ENCODE measurements at places on chromosomes 1 and 21.

GRCh38 chr1:206550446-206550845 is 43.1 kb downstream of the RASSF5 start:
- DNase-seq, result no peak

DNA sequence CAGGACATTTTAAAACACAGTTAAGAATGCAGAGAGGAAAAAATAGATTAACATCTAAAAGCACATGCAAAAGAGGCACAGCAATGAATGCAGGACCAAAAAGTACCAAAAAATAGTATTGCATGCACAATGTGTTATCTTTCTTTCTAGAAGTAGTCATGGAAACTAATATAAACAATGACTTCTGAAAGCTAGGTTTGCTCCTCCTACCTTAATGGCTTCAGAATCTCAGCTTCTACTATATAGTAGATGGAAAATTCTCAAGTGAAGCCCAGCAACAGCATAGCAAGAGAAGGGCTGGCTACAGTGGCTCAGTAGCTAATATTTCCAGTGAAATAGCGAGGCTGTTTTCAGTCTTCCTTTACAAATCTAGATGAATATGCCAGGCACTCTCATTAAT is 125.1 kb downstream of the CRB1 start:
- DNase-seq, result no peak

GRCh38 chr21:45443595-45444181 is 38.7 kb downstream of the COL18A1 start:
- DNase-seq, result no peak

DNA sequence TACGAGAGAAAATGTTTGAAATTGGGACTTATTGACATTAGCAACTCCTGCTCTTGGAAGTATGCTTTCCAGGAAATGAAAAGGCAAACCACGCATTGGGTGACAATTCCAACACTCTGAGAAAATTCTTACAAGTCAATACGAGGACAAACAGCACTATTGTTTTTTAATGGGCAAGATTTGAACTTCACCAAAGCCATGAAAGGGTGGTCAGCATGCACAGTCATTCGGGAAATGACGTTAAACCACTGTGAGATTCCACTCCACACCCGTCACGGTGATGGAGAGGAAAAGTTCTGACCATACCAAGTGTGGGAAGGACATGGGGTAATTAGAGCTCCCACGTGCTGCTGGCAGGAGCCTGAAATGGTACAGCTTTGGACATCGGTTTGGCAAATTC is 12.2 kb upstream of the PRXL2B start:
- no peak for DNase-seq

DNA sequence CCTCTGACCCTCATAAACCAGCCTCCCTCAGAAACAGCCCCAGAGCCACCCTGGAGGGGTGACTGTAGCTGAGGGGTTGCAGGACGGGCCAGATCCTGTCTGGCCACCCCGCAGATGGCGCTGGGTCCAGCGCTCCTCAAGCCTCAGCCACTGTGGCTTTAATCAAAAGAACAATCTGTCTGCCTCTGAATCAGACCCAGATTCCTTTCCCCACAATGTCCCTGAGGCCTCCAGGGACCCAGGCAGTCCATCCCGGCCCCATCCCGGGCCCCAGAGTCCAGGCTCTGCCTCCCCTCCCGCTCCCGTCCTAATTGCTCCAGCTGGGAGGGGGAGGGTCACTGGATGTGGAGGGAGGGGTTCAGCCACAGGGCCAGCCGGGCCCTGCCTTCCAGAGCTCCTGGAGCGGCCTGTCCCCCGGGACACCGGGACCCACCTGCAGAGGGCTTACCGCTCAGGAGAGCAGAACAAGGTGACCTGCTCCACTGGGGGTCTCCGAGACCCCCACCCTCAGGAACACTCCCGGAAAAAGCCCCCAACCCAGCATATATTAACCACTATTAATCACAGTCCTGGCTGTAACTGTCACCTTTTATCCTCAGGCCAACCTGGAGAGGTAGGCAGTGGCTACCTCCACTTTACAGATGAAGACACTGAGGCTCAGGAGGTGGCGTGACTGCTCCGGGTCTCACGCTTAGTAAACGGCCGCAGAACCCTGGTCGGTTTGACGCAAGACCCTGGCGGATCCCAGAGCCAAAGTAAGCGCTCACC is 836 bp upstream of the FBLIM1 start:
- DNase-seq, result no peak

- DNase-seq, result no peak
These were observed 140.8 kb downstream of the ZNF644 start for GRCh38 chr1:90881034-90881433.

- no peak for DNase-seq
These were observed 87.6 kb downstream of the PTPRC start for GRCh38 chr1:198726455-198726854.

DNA sequence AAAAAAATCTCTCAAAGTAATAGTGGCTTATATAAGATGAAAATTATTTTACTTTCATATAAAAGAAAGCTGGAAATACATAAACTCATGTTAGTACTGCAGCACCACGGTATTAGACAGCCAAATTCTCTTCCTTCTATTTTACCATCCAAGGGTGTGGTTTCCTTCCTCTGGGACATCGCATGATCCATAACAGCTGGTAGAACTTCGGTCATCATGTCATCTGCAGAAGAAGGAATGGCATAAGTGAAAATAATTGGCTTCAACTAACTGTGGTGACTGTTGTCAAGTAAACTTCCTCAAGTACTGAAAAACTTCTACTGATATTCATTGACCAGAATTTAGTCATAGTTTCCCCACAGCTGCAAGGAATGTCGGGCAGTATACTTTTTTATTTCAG is 28.3 kb upstream of the IFI44L start:
- no peak for DNase-seq

DNA sequence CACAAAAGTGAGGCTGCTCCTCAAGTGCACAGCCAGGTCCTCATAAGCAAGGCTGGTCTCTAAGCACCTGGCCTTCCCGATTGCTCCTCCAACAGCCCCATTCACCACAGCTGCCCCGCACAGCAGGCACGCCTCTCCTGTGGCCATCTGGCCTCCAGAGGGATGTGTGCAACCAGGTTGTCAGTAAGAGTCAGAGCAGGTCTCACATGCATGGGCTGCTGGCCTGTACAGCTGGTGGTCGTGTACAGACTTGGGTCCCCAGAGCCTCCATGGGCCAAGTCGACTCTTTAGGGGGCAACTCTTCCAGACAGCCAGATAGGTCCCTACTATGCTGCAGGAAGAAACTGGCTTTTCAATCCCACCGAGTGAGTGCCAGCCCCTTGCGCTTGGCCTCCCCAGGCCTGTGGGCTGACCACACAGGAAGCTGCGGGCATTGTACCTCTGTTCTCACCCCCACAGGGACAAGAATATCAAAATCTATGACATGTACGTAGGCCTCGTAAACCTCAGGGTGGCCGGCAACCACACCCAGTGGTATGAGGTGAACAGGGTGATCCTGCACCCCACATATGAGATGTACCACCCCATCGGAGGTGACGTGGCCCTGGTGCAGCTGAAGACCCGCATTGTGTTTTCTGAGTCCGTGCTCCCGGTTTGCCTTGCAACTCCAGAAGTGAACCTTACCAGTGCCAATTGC is 1.4 kb downstream of the PRSS38 start:
- no peak for DNase-seq

Measured in GM12864 (cell line).